Inflammatory macrophage treated with lipopolysaccharide for 1 hour (primary cell): ENCODE measurements at places on chromosomes 1 and 21.

GRCh38 chr1:56838759-56839158 lies 15.8 kb upstream of the C8A start:
- no peak for DNase-seq

- DNase-seq: no peak
Measured at GRCh38 chr1:208098773-208099172, 145.4 kb downstream of the PLXNA2 start.

DNA sequence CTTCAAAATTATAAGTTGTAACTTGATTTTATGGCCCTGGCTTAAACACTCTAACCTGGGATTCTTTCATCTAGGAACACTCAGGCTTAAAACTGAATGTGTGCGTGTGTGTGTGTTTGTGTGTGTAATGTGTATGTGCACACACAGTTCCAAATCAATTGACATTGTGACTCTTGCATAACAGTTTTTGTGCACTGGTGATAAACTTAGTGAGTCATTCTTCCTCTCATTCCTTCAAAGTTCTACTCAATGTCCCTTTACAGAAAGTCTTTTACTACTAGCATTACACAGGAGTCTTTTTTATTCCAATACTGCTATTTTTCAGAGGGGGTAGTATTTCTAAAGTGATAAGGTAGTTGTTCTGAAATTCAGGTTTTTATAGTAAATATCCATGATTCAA lies 943.6 kb downstream of the KCNT2 start:
- DNase-seq: no peak

GRCh38 chr1:207918581-207918980 lies 7.7 kb upstream of the CD34 start:
- no peak for DNase-seq

DNA sequence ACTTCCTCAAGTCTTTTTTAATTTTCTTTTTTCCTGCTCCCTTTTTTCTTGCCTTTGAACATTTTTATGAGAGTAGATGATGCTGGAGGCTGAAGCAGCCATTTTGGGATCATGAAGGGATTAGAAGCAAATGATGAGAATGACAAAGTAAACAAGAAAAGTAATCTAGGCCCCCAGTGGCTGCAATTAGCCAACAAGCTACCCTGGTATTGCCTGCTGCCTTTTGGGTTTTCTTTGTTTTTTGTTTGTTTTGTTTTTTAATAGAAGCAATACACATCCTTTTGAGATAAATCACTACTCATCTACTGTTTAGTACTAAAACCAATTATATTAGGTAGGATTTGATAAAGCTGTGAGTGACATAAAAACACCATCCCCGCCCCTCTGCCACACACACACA lies 280.7 kb upstream of the ADGRL2 start:
- no peak for DNase-seq

- no peak for DNase-seq
Measured at GRCh38 chr1:94255476-94255875, 18.1 kb upstream of the ARHGAP29 start.

GRCh38 chr1:26282401-26282918 lies 2.6 kb downstream of the SH3BGRL3 start:
- no peak for DNase-seq

DNA sequence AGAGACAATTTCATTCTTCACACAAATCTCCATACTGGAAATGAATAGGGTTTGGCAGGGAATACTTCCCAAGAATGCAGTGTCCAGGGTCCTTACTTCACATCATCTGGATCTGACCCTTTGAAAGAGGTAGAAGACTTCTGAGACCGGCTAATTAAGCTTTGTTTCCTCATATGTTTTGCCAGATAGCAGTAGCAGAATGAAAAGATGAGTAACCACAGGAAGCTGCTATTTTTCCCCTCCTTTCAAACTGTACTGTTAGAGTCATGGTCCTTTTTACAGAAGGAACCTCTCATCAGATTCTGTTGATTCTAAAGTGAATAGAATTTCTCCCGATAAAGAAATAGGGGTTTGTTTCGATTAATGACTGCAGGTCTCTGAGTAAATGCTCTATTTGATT lies 1.4 kb upstream of the OLFML3 start:
- no peak for DNase-seq

- DNase-seq: peak; percentile 90
Measured at GRCh38 chr1:178417858-178418257, 78.9 kb downstream of the CLEC20A start.

DNA sequence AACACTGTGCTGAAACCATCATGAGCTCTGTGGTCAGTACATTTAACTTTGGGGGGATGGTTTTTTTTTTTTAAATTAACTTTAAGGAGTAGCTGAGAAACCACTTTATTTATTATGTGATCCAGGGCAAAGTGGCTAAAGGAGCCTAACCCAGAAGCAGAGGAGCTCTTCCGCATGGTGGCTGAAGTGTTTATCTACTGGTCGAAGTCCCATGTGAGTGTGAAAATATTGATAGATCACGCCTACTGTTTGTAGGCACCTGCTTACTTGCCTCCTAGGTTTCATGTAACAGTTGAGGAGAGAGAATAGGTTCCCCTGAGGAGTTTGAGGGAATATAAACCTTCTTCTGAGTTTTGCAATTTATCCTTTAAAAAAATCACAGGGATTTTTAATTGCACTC lies 181.4 kb downstream of the ZP4 start:
- DNase-seq: no peak

DNA sequence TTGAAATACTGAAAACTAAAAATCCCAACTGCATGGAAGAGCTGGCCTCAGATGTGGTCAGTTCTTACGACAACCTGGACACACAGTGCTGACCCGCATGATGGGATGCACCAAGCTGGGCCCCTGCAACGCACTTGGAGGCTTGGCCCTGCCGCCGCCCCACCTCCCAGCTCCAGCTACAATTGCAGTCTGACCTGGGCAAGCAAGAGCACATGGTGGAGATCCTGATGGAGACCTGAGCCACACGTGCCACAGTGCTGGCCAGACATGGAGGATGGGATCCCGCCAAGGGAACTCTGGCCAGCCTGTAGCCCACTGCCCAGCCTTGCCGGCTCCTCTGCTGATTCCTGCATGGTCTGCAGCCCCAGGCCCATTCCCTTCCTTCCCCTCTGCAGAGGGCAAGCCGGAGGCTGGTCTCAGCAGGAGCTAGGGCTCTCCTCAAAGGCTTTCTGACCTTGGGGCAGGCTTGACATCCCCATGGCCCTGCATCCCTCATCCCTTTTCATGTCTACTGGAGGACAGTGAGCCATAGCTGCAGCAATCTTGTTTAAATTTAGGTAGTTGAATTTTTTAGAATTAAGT lies 14.1 kb downstream of the CR1L start:
- no peak for DNase-seq

DNA sequence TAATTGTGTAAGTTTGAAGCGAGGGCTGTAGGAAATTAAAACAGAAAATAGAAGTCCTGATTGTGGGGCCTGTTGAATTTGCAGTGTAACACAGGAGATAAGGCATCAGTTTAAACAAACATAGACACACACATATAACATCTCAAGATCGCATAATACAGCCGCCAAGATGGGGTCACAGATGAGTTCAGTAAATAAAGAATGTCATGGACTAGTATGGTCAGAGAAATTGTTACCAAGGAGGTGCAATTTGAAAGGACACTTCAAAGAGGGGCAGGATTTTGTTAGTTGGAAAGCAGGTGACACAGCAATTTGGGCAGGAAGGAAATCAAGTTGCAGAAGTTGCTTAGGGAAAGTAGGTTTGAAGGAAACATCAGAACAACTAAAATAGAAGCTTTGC lies 450.0 kb downstream of the USP25 start:
- no peak for DNase-seq

GRCh38 chr1:35539073-35539823 lies 18.0 kb downstream of the KIAA0319L start:
- DNase-seq: no peak

GRCh38 chr1:30023339-30024022 lies 699.9 kb downstream of the MATN1 start:
- DNase-seq: no peak

DNA sequence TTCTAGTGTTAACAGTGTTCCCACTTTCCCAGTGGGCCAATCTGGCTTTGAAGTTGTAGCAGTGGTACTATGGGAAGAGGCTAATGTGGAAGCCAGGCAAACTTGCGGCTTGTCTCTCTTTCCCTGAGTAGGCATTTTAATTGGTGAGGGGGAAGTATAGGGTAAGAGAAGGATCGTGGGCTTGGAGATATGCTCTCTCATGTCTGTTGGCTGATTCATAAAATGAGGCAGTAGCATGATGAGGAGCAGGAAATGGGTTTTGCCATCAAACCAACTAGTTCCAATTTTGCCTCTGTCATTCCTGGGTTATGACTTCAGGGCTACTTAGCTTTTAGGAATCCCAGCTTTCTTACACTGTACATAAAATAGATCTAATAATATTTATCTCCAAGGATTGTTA lies 12.1 kb downstream of the C8A start:
- DNase-seq: no peak

GRCh38 chr1:229141689-229142377 lies 129.1 kb upstream of the RAB4A start:
- DNase-seq: no peak

- DNase-seq: no peak
Measured at GRCh38 chr1:173148971-173149370, 58.2 kb downstream of the TNFSF4 start.

DNA sequence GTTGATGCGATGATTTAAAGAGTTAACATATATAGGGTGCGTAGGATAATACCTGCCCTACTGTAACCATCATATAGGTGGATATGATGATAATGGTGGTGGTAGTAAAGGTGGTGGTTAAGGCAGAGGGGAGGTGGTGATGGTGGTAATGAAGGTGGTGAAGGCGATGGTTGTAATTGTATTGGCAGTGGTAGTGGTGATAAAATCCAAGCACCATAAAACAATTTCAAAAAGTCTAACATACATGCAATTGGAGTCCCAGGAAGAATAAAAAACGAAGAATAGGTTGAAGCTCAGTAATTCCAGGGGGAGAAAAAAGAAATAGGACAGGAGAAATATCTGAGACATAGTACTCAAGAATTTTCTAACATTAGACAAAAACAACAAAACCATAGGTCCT lies 27.3 kb upstream of the RAB4A start:
- no peak for DNase-seq

DNA sequence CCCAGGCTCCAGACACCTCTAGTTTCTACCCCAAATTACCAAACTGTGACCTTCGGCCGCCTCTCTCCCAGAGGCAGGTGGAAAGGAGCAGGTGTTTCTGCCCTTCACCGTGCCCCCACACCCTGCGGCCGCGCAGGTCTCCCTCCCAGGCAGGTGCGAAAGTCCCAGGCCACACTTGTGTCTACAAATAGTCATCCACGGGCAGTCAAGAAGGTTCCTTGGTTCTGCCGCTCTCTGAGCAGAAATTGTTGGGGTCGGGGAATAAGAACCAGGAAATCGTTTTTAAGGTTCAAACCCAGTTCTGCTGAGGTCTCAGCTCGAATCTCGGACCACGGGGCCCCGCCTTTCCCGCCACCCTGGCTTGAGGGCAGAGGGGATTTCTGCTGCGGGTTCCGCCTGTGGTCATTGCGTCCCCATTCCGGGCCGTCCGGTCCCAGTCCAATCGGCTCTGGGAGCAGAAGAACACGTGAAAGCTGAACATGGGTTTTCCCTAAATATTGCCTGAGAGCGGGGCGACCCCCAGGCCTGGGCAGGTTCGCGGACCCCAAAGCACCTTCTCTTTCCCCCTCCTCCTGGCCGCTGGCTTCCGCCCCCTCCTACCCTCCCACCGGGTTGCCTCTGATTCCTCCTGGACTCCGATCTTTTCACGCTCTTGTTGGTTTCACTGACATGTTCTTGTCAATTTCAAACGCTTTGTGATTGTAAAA lies 1.2 kb upstream of the ATF3 start:
- peak; percentile 50 for DNase-seq

DNA sequence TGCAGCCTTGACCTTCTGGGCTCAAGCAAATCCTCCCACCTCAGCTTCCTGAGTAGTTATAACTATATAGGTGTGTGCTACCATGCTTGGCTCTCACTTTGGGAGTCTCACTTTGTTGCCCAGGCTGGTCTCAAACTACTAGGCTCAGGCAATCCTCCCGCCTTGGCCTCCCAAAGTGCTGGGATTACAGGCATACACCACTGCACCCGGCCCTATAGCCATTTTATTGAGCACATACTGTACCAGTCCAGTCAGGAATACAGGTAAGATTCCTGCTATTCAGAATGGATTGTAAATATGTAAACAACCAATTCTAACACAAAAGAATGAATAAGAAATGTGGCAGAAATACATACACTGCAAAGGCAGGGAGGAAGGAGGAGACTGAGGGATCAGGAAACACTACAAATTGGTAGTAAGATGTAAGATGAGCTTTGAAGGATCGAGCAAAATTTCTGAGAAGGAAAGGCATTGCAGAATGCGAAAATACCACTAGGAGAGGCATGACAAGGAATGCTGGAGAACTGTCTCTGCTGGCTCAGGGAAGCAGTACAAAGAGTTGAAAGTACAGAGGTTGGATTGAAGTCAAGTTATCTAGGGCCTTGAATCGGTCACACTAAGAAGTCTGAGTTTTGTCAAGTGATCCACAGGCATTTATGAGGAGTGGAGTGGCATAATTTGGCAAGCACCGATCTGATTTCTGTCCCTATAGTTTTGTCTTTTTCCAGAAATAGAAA lies 60.4 kb downstream of the LHX4 start:
- DNase-seq: no peak

DNA sequence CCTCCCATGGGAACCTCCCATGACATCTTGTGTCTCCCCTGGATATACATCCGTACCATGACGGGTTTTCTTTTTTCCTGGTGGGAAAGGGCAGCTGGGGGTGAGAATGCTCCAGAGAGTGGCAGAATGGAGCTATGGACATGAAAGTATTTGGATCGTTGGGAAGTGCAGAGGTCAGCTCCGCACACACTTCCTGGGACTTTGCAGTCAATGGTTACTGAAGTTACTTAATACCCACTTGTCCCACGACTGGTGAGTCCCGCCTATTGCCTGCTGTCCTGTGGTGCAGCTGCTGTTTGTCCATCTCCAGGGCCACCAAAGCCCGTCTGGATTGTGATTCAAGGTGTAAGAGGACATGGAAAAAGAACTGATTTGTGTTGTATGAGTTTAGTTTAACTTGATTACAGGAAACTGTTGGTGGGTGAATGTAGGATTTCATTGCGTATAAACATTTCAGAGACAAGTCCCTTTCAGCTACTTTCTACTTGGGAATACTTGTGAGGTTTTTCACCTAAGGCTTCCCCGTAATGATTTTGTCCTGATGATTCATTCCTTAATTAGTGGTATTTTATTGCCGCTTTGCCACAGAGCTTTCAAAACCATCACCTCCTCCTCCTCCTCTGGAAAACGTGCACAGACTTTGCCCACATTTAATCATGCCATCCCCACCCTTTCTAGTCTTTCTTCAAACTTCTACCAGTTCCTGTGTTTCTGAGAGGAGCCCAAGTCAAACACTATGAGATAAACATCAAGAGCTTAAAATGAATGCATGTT lies 308.8 kb downstream of the KIF26B start:
- DNase-seq: no peak

DNA sequence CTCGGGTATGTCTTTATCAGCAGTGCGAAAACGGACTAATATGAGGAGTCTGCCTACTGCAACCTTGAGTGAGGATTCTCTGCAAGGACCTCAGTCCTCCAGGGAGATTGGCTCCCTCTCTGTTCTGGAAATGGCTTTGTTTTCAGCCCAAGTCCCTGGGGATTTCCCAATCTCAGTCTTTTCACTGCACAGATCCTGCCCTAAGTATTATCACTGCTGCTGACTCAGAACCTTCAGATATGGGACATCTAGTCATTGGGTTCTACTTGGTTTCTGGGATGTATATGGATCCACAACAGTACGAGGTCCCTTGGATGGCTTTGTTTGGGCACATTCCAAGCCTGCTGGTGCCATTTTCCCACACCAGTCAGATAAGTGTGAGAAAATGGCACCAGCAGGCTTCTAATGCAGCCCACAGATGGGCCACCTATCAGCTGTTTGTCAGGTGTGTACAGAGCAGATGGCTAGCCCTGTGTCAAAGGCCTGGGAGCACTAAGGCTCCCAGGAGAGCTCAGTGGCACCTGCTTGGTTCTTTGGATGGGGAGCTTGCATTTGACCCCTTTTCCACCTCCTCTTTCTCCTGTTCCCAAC lies 27.4 kb downstream of the ELF3 start:
- DNase-seq: no peak
